ENCODE measurements at places on chromosomes 12 and 14.

GRCh38 chr14:83566567-83566966 lies 1963.4 kb upstream of the FLRT2 start:
- no peak for DNase-seq

DNA sequence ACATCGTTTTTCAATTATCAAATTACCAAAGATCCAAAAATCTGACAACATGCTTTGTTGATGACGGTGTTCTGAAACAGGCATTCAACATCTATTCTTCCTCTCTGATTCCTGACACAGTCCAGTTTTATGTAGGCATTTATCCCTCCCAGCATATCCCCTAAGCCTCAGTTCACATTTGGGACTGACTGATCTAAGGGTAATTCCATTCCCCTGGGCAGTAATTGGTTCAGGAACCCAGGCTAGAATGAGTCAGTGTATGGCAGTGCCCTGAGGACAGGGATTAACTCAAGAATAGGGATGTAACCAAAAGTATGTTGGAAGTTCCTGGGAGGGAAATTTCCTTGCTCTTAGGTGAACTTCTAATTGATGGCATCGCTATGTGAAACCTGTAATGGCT lies 10.3 kb upstream of the PCNX1 start:
- no peak for DNase-seq

- no peak for DNase-seq
These were observed 505 bp downstream of the HELB start for GRCh38 chr12:66302827-66303169.

DNA sequence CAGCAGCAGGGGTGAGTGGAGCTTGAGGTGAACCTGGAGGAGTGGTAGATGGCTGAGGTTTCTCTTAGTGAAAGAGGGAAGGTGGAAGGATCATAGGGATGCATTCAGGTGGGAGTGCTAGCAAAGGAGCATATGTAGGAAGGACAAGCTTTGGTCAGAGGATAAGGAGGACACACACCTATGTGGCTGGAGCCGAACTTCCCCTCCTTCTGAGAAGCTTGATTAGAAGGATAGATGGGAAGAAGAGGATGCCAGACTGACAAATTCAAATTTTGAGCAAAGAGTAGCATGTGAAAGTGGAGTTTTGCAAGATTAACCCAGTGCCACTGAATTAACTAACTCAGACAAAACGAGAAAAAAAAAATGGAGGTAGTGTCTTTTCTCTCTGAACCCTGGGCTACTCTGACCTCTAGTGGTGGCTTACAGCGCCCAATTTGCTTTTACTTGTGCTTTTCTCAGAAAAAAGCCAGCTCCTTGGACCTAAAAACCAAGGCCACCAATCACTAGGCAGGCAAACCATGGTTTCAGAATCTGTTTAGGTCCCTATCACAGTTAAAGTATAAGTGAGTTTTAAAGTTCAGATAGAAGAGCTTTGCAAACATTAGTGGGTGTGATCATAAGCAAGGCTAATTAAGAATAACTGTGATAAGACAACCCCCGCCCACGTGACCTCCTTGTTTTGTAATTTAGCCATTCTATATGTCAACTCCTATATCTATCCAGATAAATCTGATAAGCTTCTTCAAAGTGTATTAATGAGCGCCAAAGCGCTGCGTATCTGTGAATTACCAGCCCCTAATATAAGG lies 15.5 kb downstream of the EMP1 start:
- no peak for DNase-seq

DNA sequence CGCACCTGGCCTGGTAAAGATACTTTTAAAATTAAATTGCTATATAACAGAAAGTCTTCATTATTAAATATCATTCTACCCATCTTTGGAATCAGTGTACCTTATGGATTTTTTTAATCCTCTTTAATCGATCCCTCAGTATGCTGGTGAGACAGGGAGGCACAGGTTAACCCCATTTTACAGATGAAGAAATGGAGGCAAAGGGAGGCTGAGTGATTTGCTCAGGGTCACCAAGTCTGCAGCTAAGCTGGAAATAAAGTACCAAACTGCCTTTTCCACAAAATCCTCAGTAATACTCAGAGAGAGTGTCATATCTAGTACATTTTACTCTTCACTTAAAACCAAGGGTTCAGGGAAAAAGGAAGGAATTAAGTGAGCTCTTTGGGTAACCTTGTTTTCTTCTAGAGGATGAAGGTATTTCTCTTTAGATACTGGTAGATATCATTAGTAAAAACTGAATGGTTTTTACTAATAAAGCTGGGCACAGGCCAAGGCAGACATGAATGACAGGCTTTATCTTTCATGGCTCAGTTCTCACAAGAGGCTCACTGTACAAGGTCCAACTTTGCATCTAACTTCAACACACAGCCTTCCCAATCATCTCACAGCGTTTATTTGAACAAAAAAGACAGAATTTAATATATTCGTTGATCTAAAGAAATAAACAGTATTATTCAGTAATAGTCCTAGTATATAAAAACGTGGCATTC lies 35.3 kb upstream of the TTC7B start:
- DNase-seq, result no peak

DNA sequence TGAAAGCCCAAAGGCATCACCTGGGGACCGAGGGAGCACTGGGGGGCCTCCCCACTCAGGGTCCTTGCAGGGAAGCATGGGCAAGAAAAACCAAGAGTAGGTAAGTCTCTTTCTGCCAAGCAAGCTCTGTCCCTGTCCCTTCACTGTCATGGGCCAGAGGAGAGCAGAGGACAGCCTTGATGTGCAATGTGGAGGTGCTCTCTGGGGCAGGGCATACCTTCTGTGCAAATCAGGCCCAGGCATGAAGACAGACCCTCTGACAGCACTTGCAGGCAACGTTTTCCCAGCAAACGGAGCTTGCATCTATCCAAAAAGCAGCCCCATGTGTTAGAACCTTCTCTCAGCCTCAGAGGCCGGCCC lies 192.5 kb upstream of the PWP1 start:
- no peak for DNase-seq

GRCh38 chr14:79483477-79484388 lies 727.6 kb downstream of the DIO2 start:
- DNase-seq, result peak; percentile 26

DNA sequence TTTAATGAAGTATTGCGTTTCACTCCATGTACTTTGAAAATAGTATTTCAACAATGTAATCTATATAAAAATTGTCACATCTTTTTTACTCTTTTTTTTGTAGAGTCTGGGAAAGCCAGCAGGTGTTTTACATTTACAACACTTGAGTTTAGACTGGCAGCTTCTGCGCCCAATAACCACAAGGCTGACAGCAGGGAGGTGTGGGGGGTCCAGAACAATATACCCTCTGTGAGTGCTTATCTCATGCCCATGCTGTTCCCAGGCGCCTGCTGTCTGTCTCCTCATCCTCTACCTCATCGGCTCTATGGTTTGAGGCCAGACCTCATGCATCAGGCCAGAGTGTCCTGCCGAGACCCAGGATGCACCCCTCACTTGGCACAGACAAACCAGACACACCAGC lies 24.9 kb downstream of the FBRSL1 start:
- no peak for DNase-seq

DNA sequence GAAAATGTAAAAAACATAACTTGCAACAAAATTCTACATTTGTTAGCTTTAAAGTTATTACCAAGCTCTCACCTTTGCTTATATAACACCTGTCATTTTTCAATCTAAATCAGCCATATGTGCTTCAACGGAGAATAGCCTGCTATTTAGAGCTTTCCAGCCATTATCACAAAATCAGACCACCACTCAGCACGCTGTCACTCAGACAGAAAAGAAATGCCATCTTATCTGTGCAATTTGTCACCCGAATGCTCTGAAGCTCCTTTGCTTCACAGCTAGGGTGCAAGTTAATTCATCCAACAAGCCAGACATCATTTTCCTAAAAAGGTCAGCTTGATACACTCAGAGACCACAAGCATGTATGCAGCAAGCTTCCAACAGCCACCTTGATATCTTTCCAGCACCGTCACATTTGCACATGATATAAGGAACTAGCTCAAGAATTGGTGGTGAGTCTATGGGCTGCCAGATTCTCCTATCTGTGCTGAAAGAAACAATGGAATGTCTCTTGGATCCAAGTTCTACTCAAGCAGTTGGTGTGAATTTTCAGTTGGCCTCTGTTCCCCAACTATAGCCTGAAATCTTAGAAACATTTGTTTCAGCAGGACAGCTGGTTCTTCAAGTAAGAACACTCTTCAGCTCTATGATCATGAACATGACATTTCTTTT lies 20.0 kb upstream of the IFNG-AS1 start:
- no peak for DNase-seq

- no peak for DNase-seq
These were observed 163.6 kb upstream of the NAV3 start for GRCh38 chr12:77667101-77667500.

GRCh38 chr12:28089338-28089737 lies 100.9 kb upstream of the CCDC91 start:
- DNase-seq, result no peak

- DNase-seq, result peak; percentile 32
These were observed 668 bp downstream of the TRIP11 start for GRCh38 chr14:92039063-92039718.

DNA sequence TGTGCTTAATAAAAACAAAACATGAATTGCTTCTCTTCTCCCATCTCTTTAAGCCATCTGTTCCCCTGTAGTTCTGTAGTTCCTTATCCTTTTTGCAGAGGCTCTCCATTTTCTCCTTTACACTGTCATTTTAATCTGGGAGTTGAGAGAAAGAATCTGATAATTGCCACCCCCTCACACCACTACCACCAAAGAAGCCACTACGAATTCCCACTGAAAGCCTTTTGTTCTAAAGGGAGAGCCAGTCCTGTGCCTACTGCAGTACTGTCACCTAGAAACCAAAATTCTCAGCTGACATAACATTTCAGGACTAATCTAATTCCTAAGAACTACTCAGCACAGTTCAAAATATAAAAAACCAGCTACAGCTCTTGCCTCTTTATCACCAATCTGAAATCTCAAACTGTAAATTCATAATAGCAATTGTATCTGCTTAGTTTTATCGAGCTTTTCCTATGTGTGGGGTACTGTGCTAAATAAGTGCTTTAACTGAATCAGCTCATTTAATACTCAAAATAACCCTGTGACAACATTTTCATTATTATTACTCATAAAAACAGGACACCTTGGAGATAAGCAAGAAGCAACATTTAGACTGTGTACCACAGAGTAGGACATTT lies 72.4 kb downstream of the SPPL3 start:
- no peak for DNase-seq

DNA sequence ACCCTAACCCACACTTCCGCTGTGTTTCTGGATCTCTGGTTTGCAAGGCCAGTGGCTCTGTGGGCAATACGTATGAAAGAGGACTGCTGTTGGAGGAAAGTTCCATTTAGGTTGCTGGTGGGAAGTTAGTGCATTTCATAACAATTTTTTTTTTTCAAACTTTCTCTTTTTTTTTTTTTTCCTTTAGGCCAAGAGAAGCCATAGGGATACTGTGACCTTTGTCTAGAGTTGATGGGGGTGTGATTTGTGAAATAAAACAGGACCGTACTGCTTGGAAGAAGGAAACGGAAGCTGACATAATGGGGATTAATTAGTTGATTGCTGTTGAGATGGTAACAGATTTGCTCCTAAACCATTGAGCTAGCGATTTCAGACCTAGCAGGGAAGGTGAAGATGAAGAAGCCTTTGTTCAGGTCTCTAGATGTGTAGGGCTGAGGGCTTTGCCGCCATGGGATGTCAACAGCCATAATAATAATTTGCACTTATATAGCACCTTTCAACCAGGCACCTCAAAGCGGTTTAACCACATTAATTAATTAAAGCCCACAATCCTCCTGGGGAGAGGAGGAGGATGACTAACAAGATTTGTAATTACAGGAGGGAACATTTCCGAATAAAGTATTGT lies 315.3 kb downstream of the ZFP36L1 start:
- DNase-seq, result no peak

DNA sequence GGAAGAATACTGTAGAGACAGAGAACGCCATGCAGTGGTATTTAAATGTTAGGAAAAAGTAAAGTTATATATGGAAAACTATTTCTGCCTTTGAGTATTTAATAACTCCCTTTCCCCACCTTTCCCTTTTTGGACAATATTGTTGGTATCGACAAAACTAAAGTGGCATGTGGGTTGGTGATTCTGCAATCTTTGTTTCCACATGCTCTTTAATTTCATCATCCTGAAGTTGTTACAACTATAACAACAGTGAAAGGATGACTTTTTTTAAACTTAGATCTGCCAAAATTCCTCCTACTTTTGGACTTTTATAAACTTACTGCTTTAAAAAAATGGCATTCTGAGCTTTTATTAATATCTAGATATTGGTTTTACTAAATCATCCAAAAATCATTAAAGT lies 25.3 kb downstream of the TTC8 start:
- DNase-seq, result no peak

All from AG04450 (cell line).